ENCODE measurements at places on chromosomes 5 and 9.

- no peak for DNase-seq
Measured at GRCh38 chr9:125691869-125692268, 15.1 kb downstream of the MAPKAP1 start.

DNA sequence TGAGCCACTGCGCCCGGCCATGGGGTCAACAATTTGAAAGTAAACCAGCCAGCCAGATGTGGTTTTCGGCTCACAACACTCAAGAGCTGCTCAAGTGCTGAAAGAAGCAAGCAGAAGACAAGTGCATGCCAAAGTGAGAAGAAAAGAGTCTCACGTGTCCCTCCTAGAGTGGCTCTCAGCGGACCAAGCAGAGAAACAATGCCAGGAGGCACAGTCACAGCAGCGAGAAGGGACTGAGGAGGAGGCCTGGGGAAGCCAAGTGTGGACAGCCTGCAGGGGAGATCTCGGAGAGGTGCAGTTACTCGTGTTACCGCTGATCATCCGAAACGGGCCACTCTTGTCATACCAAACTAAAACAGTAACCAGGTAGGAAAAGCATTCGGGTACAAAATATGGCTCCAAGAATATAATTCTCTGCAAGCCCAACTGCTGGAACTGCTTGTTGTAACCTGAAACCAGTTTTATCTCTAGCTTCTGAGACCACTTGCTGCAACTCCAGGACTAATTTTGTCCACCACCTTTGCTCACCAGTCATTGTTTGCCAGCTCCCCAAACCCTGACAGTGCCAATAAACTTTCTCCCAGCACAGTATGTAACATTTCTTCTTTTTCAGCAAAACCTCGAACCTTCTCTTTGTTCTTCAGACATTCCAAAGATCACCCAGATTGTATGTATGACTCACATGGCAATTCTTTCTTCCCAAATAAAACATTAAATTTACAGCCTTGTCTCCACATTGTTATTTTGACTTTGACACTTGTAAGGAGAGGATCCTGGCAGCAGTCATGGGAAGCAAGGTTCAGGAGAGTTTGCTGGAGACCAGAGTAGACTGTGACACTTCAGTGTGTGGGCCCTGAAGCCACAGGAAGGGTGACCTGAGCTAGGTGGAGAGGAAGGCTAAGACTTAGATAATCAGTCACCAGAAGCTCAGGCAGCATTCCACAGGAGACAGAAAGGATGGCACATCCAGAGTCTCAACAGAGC lies 6.3 kb downstream of the SLC35D2 start:
- DNase-seq = no peak

DNA sequence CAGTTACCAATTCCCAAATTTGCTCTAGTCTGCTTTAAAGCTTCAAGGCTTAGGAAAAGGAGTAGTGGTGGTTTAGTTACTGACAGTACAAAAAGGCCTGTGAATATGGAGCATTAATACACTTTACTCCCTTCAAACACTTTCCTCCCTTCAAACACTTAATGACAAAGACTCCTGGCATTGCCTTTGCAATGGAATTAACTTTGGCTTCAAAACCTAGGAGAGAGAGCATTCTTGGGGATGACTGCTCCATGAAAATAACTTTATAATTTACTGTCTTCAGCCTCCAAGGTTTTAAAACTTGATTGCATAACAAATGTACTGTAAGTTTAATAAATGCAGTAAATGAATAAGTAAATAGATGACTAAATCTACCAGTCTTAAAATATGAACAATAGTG lies 185.6 kb downstream of the TRPM3 start:
- no peak for DNase-seq

GRCh38 chr5:36630201-36631145 lies 24.1 kb downstream of the SLC1A3 start:
- no peak for DNase-seq

DNA sequence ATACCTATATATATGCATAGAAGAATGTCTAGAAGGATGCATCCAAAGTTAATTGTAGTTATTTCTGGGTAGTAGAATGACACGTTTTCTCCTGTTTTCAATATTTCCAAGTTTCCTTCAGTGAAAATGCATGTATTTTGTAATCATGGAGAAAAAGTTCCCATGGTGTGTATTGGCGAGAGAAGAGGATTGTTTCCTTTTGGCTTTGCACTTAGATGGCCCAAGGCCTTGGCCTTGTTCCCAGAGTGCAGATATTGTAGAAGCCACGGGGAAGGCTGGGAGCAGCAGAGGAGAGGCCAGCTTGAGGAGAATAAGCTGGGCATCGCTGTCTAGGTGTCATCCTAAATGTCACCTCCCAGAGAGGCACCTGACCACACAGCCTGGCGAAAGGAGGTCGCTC lies 44.0 kb downstream of the IRF1 start:
- DNase-seq = no peak

Data from BE2C (cell line).